ENCODE measurements at places on chromosomes 7 and 10.
A peak's percentile ranks its signal among the peaks of the same experiment; 100 is the strongest.

DNA sequence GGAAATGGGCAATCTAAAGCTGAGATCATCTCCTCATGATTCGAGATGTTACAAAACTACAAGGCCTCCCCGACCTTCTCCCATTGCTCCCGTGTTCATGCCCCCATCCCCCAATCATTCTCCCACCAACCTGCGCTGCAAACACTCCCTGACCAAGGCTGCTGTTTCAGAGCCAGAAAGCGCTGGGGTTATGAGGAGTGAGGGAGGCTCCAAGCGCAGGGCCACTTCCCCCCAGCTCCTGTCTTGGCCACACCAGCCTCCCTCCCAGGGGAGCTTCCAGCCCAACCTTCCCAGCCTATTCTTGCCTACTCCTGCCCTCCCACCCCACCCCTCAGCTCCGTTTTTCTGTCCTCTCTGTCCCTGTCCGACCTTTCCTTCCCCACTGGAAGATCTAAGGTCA lies 14.7 kb upstream of the NODAL start:
- DNase-seq, result no peak

- no peak for DNase-seq
Measured at GRCh38 chr10:73093922-73094850, 2.5 kb downstream of the P4HA1 start.

DNA sequence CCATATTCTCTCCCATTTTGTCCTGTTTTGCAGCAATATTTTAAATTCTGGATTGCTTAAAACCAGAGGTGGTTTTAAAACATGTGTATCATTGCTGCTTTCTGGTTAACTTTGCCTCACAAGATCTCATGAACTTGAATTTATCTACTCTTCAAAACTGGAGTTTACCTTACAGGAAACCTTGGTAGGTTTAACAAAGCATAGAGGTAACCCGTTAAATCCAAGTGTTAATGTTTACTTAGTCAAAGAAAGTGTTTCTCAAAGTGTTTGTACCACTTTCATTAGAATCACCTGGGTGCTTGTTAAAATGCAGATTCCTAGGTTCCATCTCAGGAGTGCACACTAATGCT lies 44.0 kb upstream of the VDAC2 start:
- no peak for DNase-seq

- DNase-seq, result no peak
Measured at GRCh38 chr7:108395426-108395825, 60.8 kb downstream of the NRCAM start.

DNA sequence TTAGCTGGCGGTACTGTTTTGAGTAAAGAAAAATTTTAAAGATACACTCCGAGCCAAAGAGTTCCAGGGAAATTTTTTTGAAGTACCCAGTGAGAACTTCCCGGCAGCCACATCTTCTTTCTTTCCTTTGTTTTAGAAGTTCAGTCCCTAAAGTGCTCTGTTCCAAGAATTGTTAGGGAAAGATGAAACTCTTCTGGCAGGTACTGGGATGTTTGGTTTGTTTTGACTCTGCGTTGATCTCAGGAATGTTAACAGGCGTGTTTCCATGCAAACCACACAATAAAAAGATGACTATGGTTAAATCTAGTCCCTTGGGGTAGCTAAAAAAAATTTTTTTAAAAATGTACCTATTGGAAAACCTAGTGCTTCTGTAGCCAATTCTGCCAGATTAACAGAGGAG lies 224.7 kb upstream of the PHYHIPL start:
- DNase-seq, result no peak

DNA sequence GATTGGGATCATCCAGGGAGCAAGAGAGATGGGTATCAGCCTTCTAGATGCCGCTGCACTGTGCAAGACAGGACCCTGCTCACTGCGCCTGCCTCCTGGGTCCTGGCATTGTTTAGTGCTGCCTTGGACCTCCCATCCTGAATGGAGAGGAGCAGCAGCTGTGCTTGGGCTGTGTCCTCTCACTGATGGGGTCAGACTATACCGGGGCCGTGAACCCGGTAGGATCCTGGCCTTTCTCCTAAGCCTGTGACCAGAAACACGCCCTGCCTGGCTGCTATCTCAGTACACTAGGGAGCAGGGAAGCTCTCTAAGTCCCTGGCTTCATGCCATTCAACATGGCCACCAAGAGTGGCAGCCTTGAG lies 309.4 kb upstream of the ZNF32 start:
- DNase-seq, result no peak

- DNase-seq, result no peak
Measured at GRCh38 chr7:42493436-42494198, 256.6 kb upstream of the GLI3 start.

DNA sequence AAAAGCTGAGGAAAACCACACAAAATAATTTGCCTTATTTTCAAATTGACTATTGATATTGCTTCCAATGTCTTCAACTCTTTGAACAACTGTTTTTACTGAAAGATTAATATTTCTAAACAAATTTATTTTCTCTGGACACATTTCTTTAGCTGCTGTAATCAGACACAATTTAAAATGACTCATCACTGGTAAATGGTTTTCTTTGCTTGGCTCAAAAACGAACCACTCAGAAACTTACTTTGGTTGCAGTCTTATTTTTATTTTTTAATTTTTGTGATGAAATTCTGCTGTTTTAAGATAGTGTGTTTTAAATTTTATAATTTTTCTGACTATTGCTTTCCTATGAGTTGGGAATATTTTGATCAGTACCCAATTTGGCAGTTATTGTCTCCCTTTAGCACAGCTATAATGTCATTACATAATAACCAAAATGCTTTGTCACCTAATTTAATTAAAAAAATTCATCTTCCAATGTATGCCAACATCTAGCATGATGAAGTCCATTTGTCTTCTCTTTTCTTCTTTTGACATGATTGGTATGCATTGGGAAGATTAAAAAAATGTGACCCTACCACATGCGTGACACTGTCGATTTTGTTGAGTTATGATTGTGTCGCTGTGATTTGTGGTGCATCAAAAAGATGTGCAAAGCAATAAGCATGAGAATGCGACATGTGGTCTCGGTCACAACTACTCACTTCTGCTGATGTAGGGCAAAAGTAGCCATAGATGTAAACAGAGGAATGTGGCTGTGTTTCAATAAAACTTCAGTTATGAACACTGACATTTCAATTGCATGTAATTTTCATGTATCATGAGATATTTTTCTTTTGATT lies 222.3 kb downstream of the SUGCT start:
- DNase-seq, result no peak

DNA sequence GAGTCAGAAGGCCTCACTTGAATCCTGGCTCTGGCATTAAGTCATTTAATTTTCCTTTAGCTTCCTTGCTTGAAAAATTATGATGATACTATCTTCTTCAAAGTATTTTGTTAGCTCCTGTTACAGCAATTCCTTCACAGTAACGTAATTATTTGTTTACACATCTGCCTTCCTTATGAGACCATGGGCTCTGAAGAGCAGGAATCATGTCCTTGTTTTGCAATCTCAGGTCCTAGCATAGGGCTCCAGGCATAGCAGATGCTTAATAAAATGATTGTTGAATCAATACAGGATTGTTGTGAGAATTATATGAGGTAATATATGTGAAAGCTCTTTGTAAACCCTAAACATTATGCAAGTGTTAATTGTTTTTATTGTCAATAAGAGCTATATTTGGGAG lies 25.5 kb downstream of the KLHDC10 start:
- DNase-seq, result no peak

GRCh38 chr10:99565166-99565565 lies 32.4 kb downstream of the NKX2-3 start:
- DNase-seq, result no peak

- DNase-seq, result no peak
Measured at GRCh38 chr10:97748116-97748515, 11.2 kb downstream of the ZFYVE27 start.

GRCh38 chr10:31479752-31480151 lies 160.7 kb downstream of the ZEB1 start:
- no peak for DNase-seq

DNA sequence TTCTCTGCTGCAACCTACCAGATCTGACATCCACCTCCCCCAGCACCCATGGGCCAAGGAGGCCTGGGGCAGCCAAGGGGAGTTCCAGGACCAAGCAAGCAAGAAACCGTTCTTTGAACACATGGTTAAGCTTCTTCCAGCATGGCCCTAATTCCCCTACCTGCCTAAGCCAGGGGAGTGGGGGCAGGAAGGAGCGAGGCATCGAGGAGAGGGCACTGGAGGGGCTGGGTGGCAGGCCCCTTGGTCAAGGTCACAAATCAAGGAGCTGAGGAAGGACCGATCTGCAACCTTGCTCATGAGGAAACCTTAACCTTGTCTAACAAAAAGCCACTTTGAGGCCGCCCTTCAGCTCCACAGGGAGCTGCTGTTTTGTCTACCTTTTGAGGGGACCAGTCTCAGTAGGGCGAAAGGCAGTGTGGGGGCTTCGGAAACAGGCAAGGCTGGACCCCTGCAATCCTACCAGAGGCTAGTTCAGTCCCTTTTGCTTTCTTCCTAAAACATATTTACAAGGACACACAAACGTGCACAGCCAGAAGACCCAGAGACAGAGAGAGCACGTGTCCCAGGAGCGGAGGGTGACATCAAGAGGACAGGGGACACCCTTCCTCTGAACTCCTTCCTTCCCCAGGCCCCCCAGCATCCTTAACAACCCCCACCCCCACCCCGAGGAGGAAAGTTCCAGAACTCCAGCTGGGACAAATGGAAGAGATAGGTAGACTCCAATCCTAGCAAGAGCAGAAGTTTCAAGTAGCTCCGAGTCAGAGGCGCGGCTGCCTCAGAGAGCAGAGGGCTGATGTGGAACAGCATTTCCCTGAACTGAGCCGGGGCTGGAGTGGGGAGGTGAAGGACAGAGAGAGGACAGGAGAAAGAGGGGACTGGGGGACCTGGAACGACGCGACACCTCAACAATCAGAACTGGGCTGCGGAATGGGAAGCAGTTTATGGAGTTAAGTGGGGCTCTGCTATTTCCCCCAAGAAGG lies 28.2 kb downstream of the SPOCK2 start:
- no peak for DNase-seq

- DNase-seq, result no peak
Measured at GRCh38 chr7:27184337-27185012, 557 bp downstream of the HOXA11 start.

- no peak for DNase-seq
Measured at GRCh38 chr10:59907918-59908807, 1.8 kb upstream of the CCDC6 start.

GRCh38 chr10:63173468-63174232 lies 40.5 kb downstream of the NRBF2 start:
- no peak for DNase-seq

DNA sequence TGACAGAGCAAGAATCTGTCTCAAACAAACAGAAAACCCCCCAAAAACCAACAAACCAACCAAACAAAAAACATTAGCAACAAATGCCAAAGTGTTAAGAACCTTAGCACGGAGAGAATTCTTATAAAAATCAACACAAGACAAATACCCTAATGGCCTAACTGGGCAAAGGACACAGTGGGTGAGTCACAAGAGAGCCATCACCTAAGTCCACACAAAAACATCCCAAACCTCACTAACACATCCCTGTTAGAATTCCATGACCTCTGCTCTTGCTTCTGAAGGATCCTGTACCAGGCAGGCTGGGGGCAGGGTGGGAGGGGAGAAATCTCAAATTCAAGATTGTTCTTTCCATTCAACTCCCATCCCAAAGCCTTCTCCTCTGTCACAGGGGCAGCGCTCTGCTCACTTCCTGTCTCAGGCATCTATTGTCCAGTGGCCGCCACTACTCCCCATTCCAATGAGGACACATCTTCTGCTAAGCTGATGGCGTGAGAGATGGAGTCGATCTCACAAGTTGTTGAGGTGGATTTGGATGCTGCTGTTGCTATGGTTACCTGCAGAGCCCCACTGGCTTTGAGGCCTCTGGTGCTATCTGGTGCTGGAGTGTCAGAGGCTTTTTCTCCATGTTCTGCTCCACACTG lies 9.2 kb downstream of the IL15RA start:
- no peak for DNase-seq

DNA sequence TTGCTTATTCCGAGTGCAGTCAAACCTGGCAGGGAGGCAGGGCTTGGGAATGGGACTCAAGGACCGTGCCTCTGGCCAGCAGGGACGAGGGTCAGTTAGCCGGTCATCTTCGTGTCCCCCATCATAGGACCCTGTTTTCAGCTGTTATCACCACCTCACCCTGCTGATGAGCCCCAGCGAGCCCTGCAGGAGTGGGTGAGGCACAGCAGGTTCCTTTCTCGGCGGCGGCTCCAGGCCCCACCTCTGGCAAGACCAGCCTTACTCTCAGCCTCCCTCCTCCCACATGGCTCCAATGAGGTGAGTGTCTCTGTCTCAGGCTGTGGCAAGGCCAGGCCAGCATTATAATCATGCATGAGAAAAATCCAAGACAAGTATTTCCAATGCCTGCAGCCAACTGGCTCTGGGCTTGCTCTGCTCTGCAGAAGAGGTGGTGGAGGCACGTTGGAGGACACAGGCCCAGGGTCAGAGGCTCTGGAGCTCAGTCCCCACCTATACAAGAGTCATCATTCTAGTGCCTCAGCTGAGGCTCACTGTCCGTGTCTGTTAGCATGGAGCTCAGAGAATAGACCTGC lies 15.7 kb downstream of the PKD1L1 start:
- DNase-seq, result no peak

- no peak for DNase-seq
Measured at GRCh38 chr10:66844176-66844942, 81.5 kb upstream of the LRRTM3 start.

DNA sequence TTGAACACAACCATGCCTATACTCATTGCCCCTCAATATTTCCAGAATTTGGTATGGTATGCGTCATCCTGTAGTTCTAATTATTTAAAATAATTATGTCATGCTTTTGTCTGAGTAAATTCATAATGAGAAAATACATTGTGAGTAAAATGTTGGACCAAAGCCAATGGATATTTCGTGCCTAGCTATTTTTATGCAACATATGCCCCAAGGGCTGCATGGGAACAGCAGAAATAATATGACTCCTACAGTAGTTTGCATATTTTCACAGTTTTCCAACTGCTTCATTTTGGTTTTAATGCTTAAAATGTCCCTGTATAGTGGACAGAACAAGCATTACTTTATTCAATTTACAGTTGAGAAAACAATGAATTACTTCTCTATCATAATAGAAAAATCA lies 1115.6 kb upstream of the GHITM start:
- DNase-seq, result no peak

GRCh38 chr10:98154076-98154475 lies 19.6 kb downstream of the R3HCC1L start:
- DNase-seq, result no peak

GRCh38 chr7:70156057-70156456 lies 557.8 kb downstream of the AUTS2 start:
- DNase-seq, result no peak

GRCh38 chr7:73717991-73718405 lies 1.5 kb downstream of the STX1A start:
- peak; percentile 39 for DNase-seq

DNA sequence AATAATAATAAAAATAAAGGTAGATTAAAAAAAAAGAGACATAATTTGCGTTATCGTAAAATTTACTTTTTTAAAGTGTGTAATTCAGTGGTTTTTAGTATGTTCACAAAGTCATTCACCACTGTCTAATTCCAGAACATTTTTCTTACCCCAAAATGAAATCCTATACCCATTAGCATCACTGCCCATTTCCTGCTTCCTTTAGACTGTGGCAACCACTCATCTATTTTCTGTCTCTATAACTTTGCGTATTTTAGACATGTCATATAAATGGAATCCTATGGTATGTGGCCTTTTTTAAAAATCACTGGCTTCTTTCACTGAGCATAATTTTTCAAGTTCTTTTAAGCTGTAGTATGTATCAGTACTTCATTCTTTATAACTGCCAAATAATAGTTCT lies 53.6 kb downstream of the KAT6B start:
- no peak for DNase-seq
